ENCODE measurements at places on chromosomes 6 and 20.

DNA sequence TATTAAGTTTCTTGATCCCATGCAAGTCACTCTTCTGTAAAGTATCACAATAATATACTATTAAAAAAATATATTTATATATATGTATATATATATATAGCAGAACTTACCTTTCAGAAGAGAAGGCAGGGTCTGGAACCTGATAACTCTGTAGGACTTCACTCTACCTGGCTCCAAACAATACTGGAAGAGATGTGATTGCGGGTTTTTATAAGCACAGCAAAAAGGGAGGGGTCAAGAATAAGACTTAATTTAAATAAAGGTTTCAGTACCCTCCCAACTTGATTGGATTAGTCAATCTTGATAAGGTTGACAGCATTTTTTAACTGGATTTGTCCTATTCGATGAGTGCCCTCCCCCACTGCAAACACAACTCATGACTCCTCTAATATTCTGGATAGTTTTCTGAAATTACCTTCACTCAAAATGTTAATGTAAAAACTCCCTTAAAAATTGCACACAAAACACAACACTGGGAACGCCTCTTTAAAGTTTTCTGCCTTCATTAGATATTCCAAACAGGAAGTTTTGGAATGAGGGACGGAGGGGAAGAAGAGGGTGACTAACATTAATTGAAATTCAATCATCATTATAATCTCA, 4.0 kb upstream of the ZNF217 start:
- no peak for DNase-seq

- no peak for DNase-seq
These were observed 7.9 kb downstream of the TUBB start for GRCh38 chr6:30727920-30728553.

- DNase-seq = no peak
These were observed 121.2 kb downstream of the INSM1 start for GRCh38 chr20:20489054-20489453.

GRCh38 chr20:13147071-13147963, 73.8 kb upstream of the ISM1 start:
- DNase-seq = no peak

DNA sequence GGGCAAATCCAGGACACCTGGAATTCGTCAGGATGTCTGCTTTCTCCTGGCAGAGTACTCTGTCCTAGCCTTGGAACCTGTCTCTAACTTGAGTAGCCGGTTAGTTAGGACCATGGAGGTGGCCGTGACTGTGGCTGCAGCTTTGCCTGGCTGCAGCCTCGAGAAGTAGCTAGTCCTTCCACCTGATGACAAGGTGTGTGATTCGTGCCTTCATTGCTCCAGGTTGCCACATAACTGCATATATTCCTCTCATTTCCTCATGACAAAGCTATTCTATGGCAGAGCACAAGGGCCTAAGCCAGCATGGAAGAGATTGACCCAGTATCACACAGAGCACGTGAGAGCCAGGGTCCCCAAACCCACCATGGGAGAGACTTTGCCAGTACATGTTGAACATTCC, 39.8 kb upstream of the KIF25 start:
- no peak for DNase-seq

DNA sequence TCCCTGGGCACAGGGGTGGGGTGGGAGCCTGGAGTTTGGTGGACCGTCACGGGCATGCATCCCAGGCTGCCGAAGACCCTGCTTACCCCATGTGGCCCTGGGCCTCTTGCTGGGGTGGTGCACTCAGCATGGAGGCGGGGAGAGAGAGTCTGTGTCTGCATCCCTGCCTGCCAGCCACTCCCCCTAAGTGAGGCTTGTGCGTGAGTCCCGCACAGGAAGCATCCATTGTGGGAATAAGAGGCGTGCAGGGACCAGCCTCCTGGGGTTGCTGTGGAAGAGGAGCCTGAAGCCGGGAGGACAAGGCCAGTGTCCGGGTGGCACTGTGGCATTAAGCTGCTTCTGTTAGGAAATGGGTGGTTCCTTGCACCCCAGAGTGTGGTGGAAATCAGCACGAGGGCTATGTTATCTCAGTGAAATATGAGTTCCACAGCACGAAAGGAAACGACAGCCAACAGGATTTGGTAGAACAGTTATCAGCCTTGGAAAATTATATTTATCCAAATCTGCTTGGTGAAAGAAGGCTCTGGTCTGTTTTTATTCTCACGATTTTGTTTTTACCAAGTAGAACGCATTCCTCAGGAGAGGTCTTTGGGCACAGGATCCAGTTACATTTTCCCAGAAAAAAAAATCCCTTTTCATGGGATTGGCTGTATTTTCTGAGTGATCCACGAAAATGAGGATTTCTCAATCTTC, 35.7 kb downstream of the CDH4 start:
- no peak for DNase-seq

- DNase-seq = no peak
These were observed 64.1 kb downstream of the CLIC5 start for GRCh38 chr6:45951321-45952167.

DNA sequence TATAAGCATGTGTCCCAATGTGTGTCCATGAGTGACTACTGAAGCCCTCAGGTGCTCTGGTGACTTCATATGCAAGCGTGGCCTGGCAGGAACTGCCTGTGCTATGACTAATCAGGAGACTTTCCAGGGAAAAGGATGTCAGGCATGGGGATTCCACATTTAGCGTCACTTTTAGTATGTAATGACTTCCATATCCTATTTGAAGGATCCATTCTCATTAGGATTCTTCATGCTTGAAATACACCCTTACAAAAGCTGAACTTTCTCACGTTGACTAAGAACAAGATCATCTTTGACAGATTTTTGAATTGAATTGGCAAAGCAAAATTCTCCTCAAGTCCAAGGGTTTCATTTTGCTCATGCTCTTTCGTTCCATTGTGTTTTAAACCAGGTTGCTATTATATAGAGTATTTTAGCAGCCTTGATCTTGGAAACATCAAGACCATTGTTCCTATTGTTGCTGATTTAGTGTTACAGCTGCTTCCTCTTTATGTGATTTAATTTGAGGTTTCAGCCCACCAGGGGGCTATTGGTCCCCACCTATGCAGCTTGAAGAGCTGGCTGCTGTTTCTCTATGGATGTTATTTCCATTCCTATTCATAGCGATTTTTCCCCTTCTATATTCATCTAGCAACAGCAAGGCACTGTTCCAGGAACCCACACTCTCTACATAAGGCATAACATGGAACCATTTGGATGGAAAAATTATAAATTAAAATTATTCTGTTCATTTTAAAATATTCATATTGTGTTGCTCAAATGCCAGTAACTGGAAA, 418.6 kb downstream of the CDKAL1 start:
- DNase-seq = no peak

- DNase-seq = no peak
These were observed 89.2 kb downstream of the ARID1B start for GRCh38 chr6:156866220-156867015.

DNA sequence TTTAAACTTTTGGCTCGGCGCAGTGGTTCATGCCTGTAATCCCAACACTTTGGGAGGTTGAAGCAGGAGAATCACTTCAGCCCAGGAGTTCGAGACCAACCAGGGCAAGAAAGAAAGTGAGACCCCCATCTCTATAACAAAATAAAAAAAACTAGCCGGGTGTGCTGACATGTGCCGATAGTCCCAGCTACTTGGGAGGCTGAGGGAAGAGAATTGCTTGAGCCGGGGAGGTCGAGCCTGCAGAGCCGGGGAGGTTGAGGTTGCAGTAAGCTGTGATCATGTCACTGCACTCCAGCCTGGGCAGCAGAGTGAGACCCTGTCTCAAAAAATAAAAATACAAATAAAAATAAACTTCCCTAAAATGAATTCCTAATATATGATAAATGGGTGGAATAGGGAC, 50.4 kb downstream of the ZMYND8 start:
- no peak for DNase-seq

DNA sequence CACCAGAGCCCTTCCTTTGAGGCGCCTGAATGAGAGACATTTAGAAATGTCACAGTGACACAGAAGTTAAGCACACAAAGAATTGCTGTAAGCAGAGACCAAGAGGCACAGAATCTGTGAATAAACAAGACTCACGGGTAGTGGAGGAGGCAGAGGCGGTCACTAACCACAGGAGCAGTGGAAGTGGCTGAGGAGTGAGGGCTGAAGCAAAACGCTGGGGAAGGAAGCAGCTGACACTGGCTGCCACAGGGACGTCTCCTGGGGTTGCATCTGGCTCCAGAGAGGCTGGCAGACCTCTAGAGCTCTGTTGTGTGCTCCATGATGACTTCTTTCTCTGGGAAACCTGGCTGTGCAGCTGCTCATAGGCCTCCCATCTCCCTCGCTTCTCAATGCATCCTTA, 65.0 kb upstream of the SLC2A12 start:
- DNase-seq = no peak

GRCh38 chr6:38460186-38460585, 179.5 kb downstream of the BTBD9 start:
- no peak for DNase-seq

DNA sequence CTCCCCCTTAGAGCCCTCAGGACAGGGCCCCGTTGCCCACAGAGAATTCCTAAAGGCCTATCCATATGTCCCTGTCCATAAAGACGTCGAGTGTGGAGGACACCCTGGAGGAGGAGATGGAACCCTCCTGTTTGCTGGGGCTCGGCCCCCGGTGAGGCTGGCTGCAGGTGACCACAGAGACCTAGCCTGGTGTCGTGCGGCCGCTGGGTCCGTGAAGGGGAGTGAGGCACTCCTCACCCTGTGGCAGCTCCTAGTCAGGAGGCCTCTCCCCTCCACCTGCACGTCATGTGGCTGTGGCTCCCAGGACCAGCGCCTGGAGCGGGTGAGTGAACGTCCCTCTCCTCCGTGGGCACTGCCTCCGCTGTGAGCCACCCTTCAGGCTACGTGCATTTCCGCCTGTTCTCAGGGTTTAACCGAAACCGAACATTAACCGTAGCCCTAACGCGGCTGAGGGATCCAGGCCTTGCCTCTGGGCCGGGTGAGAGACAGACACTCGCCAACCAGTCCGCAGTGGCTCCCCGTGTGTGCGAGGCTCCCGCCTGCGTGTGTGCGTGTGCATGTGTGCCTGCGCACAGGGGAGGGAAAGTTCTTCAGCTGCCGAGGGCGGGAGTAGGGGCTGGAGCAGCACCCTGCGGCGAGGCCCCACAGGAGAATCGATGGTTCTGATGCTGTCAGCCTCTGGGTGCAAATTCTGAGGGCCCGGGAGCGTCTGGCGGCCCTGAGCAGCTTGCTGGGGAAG, 5.9 kb upstream of the TCEA2 start:
- no peak for DNase-seq

DNA sequence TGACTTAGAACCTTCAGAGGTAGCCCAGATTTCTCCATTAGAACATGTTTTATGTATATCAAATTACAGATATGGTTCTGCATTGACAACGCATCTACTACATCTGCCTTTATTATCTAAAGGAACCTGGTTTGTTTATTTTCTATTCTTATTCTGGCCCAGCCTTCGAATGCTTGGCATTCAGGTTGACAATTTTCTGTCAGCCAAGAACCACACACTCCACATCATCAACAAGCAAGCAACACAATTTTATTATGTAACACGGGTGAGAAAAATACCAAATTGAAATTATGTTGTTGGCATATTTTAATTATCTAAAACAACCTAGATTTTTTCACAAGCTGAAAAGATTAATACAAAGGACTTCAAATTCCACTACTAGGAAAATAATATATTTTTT, 14.6 kb downstream of the MAP3K5 start:
- DNase-seq = no peak

DNA sequence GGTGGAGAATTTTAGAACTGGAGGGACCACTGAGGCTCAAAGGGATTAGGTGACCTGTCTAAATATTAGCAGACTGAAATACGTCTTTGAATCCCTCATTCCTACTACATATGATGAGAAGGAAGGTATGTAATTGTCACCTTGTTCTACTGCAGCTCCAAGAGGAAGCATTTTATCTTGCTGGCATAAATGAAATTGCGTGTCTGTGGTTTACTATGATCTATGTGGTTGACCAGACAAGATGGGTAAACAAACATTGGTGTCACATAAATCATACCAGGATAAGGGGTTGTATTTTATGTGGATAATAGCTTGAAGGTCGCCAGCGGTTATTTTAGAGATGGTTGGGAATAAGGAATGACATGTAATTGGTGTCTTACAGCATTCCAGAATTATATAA, 78.2 kb downstream of the LAMA4 start:
- no peak for DNase-seq

GRCh38 chr6:54094293-54094692, 16.9 kb upstream of the MLIP start:
- no peak for DNase-seq

- no peak for DNase-seq
These were observed at the start of gene HLA-DQA1 for GRCh38 chr6:32637219-32637880. Gene HLA-DQA1, plus strand, starts transcription at chr6:32637406. Its CDS starts 53 bp downstream, at chr6:32637459.

DNA sequence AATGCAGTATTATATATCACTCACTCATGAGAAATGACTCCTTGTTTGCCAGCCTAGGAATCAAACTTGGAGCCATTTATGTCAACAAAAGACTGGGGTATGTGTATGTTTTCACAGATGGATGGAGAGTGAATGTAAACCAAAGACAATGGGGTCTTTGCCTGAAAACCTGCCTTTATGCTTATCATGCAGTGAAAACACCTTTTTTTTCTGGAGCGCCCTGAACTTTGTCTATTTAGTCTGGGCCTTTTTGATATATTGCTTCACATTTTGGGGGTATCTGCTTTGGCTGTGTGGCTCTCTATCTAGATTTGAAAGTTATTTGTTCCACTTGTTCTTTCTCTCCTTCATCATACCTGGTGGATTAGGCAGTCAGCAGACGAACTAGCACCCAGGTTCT, 848.5 kb upstream of the FLRT3 start:
- DNase-seq = no peak

- no peak for DNase-seq
These were observed 185.3 kb downstream of the PKHD1 start for GRCh38 chr6:51901766-51902764.

DNA sequence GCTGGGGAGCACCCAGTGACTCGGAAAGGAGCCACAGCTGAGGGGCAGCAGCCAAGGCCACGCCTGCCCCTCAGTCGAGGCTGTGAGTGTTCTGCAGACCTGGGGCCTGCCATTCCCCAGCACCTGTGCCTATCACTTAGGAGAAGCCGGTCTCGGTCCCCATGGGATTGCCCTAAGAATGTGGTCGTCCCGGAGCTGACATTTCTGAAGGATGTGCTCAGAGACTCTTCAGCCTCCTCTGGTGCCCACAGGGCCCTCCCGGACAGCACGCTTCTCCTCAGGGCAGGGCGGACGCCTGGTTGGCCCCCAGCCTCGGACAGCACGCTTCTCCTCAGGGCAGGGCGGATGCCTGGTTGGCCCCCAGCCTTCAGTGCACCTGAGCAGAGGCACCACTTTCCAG, 223.9 kb downstream of the ERMARD start:
- DNase-seq = no peak

DNA sequence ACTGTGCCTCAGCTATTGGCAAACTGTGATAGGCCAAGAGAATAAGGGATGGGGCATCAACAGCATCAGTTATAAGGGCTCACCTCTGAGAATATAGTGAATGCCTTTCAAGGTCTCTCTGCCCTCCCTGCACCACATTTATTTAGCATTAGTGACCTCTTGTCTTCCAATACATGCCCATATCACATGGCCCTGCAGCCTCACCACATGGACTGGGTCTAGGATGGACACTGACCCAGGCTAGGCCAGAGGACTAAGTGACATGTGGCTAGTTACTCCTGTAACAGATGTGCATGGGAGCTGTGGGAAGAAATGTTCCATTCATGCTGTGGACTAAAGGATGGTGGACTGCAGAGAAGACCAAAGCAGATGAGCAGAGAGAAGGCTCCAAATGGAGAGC, 3.2 kb upstream of the BTN2A2 start:
- DNase-seq = no peak

- DNase-seq = no peak
These were observed 227.2 kb upstream of the SULF2 start for GRCh38 chr20:48012401-48012974.

Data from iPS DF 6.9 (cell line).